Smooth muscle cell of the coronary artery (primary cell): ENCODE measurements at places on chromosomes 1 and 21. TPM values are rescaled to one million over a fixed set of nuclear protein-coding genes. Genes with fewer than 3 reads are reported as not detected.

ZBTB21 gene
- total RNA-seq: 3.2 and 3.4 TPM in 2 replicates

OR2T35 gene
- total RNA-seq: not detected in 2 replicates

SYT2 gene
- total RNA-seq: not detected in 2 replicates

WNT9A gene
- total RNA-seq: 0.23 and 0.70 TPM in 2 replicates

LINGO4 gene
- not detected in 2 replicates for total RNA-seq

TP73 gene
- total RNA-seq: not detected in 2 replicates
